A549 treated with CORT108297 at 1 μM for 4 hours (cell line): ENCODE measurements at places on chromosomes 4 and X. TPM values are rescaled to one million over a fixed set of nuclear protein-coding genes. Genes with fewer than 3 reads are reported as not detected.

The ADH1B gene
- not detected in 5 replicates for total RNA-seq

The AKAP14 gene
- total RNA-seq, result not detected in 5 replicates

The ITIH6 gene
- total RNA-seq, result 0.01 to 0.02 TPM in 2 of 5 replicates, not detected in the others

The FRG2 gene
- 0.09 TPM in 1 of 5 replicates, not detected in the others for total RNA-seq

The MAP3K15 gene
- 1.8 to 2.4 TPM (median 1.9 TPM) in 5 replicates for total RNA-seq
